Activated T-helper 9 cell treated with anti-CD3 and anti-CD28 coated beads, Interleukin-2, amount 50 U/mL, for 16 hours (primary cell): ENCODE measurements at places on chromosomes 5 and 9.

- DNase-seq: no peak
Measured at GRCh38 chr9:113593682-113594281, 130.3 kb downstream of the RGS3 start.

GRCh38 chr9:138103111-138103848, 225.7 kb downstream of the CACNA1B start:
- DNase-seq: no peak

DNA sequence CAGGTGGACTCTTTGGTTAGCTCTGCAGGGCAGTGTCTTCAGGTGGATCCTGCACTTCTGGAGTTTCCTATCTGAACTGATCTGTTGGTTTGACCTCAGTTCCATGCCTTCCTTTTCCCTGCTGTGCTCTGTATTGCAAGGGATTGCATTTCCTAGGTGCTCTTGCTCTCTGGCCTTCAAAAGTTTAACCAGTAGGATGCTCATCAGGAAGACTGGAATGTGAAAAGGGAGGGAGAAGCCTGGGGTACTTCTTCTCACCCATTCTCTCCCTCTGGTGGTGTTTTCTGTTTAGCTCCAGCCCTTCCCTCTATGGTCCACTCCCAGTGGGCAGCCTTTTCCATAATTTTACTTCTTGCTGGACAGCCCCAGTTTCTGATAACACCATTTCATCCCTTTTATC, 78.5 kb downstream of the ZNF618 start:
- no peak for DNase-seq

DNA sequence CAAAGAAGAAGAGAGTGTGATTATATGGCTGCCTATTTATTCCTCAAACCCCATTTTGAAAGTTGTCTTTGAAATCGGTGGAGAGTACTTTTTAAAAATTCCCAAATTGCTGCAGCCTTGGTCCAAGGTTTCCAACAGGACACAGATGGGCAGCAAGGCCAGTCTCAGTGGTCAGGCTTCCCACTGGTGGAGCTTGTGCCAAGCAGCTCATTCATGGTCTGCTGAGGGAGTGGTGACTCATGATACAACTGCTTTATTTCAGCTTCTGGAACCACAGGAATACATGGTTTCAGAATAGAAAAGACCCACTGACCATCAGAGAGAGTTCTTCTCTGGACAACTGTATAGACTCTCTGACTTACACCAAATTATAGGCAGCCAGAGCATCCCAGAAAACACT, 673.1 kb upstream of the KLF4 start:
- DNase-seq: no peak
